ENCODE measurements at places on chromosomes 16 and 17.

GRCh38 chr17:48047113-48047740 lies 932 bp upstream of the NFE2L1 start:
- no peak for DNase-seq

GRCh38 chr17:50328363-50329325 lies 17.3 kb upstream of the XYLT2 start:
- peak; percentile 58 for DNase-seq

DNA sequence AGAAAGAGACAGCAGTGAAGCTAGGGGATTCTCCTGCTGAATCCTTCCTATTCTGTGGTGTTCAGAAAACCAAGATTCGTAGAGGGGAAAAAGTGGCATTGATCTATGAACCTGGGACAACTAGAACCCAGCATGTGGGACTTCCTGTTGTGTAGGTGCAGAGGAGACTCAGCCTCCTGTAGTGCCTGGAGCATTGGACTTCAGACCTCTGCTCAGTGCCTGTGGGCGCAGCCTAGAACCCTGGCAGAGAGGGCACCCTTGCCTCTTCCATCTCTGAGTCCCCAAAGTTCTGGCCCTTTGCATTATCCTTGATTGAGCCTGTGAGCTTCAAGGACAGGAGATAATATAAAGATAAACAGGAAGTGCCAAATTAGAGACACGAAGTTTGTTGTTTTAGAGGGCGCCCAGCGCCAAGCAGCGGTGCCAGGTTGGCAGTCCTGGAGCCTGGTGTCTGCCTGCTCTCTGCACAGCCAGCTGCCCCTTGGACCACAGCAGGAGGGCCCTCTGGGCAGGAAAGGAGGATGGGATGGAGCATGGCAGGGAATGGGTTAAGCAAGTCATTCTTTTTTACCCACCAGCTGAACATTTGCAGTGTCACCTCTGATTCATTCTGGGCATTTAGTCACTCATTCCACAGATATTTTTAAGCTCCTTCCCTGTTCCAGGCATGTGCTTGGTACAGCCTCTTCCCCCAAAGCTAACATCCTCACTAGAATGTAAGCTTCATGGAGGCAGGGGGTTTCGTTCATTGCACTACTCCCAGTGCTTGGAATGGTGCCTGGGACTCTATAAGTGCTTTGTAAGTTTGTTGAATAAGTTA lies 11.9 kb upstream of the SP6 start:
- DNase-seq, result no peak

- no peak for DNase-seq
Measured at GRCh38 chr17:31497994-31498826, 106.7 kb downstream of the RAB11FIP4 start.

- DNase-seq, result no peak
Measured at GRCh38 chr16:75379911-75380847, 53.1 kb downstream of the CFDP1 start.

DNA sequence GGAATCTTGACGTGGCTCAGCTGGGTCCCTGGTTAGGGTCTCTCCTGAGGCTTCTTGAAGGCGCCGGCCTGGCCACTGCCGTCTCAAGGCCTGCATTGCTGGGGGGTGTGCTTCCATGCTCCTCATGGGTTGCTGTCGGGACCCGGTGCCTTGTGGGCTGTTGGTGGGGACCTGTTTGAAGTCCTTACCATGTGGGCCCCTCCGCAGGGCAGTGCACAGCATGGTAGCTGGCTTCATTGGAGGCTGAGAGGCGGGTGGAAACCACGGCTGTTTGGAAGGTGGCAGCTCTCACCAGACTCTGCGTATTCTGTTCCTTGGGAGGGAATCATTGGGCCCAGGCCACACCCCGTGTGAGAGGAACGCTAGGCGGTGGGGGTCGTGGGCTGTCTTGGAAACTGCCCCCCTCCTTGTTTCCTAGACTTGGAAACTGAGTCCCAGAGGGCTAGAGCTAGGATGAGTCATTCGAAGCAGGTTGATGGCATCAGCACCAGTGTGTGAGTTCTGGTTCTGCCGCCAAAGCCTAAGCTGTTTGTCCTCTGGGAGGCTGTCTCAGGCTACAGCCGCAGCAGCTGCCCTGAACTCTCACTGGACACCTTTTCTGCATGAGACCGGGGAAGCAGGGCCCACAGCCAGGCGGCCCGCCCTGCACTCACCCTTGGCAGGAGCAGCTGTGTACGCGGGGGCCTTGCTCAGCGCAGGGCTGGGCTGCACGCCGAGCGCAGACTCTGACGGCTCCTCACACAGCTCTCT lies 35.2 kb downstream of the ZNF750 start:
- peak; percentile 94 for DNase-seq

DNA sequence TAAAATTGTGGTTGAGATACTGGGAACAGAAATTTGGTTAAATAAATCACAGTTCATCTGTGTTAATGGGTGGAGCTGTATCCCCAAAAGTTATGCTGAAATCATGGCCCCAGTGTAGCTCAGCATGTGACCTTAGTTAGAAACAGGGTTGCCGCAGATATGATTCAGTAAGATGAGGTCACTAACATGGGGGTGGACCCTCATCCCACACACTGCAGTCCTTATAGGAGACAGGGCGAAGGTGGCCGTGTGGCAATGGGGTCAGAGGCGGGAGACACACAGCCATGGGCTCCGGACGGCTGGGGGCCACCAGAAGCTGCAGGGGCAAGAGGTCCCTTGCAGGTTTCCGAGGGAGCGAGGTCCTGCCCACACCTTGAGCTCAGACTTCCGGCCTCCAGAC lies 10.7 kb downstream of the GALNS start:
- no peak for DNase-seq

DNA sequence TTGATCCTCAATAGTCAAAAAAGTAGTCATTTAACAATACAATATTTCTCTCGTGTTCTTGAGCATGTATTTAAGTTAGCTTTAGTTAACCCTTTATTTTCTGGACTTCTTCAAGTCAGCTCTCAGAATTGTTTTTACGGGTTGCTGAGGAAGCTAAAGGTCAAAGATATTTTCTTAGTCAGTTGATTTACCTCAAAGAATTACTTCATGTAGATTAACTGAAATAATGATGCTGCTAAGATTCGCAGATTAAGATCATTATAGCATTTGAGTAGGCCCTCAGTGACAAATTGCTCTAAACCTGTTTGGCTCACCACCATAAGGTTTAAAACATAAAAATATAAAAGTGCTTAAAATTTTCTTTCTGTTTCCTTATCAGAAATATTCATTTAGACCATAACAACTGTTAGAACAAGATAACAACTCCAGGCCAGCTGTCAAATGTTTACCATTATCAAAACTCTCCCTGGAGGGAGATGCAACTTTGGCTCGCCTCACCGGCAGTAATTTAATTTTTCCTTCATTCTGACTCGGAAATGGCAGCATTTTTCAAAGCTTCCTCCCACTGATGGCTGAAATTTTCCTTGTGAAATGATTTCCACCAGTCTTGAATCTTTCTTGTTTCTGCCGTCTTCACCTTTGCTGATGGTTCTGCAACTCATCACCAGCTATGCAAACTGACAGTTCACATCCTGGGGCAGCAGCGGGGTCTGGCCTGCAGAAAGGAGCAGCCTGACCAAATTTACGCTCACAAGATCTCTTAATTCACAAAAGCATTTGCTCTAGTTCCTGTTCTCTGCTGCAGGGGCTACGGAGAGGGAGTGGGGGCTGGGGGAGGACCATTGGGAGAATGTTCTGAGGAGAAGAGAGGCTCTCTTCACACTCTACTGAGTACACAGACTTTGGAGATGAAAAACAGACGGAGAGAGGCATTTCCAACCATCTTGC lies 254.8 kb upstream of the TBX2 start:
- peak; percentile 60 for DNase-seq

DNA sequence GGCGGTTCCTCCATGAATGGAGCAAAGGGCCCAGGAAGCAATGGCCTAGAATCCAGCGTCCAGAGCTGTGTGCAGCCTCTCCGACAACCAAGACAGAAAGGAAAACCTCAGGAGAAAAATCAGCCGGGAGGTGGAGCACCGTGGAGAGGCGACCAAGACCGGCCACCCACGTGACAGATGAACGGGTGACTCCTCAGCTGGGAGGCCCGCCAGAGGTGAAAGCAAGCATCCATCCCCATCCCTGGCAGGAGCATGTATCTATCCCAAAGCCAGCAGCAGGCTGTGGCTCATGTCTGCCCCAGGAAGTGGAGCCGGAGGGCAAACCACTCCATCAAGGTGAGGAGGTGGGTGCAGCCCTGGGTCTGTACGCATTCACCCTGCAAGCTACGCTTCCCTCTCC lies 52.1 kb downstream of the FOXL1 start:
- no peak for DNase-seq

- no peak for DNase-seq
Measured at GRCh38 chr17:45900136-45900535, 5.8 kb downstream of the MAPT start.

DNA sequence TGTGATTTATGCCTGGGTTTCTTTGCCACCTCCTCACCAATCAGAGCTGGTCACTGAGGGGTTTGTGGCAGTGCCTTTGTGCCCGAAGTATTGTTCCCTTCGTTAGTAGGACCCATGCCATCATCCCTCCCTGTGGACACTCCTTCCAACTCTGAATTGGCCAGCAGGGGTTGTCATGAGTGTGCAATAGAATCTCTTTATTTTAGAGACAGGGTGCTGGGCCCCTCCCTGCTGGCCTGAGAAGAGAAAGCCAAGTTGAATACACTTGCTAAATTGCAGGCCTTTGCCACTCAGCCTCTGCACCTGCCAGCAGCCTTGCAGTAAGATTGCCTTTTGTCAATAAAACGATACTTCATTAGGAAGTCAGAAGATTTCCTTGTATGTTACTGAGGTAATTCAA lies 40.7 kb upstream of the SLC12A3 start:
- no peak for DNase-seq

DNA sequence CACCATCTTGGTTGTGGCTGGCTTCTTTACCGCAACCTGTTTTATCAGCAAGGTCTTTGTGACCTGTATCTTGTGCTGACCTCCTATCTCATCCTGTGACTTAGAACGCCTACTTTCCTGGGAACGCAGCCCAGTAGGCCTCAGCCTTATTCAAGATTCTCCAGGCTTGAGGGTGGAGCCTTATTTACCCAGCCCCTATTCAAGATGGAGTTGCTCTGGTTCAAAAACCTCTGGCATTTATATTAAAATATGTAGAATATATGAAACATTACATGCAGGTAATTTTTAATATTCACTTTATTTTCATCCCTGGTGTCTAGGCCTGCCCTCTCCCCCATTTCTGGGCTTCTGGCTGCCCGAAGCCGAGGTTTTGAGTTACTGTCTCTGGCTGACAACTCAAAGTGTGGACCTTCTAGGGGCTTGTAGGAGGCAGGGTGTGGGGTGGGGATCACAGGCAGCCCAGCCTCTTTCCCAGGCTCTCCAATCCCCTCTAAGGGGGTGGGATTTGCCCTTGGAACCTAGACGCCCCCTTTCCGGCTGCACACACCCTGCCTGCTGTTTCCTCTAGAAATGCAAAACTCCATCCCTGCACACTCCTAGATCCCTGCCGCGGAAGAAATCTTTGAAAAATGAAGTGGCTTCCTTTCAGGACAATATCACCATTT lies 152.0 kb downstream of the KCNJ12 start:
- no peak for DNase-seq

DNA sequence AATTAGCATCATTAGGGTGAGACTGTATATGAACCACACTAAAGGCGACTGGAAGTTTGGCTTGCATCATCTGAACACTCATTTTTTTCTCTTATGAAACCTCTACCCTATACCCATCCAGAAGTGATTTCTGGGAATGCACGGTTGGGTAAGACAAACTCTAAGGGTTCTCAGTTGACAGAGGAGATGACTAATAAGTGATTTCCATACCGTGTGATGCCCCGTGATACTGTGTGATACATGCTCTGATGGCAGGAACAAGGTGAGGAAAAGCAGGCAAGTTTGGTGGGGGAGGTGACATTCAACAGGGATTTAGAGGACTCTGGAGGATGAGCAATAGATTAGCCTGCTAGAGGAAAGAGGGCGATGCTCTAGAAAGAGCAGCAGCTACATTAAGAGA lies 156.4 kb upstream of the CCL2 start:
- DNase-seq, result no peak

- DNase-seq, result no peak
Measured at GRCh38 chr17:39599665-39600231, 8.0 kb downstream of the NEUROD2 start.

DNA sequence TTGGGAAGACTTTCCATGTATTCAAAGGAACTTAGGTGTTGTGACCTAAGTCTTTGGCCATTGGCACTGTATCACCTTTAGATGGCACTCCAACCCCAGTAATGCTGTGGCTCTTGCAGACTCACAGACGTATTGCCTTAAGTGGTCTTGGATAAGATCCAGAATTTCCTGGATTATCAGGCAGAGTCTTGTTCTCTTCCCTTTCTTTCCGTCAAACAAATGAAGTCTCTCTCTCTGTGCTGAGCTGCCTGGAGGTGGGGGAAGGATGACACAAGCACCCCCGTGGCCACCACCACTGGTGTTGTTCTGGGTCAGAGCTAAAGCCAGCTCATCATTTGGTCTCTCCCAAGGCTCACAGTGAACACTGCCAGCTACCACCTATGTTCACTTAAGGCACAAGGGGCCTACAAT lies 789.9 kb upstream of the KIF2B start:
- DNase-seq, result peak; percentile 19

DNA sequence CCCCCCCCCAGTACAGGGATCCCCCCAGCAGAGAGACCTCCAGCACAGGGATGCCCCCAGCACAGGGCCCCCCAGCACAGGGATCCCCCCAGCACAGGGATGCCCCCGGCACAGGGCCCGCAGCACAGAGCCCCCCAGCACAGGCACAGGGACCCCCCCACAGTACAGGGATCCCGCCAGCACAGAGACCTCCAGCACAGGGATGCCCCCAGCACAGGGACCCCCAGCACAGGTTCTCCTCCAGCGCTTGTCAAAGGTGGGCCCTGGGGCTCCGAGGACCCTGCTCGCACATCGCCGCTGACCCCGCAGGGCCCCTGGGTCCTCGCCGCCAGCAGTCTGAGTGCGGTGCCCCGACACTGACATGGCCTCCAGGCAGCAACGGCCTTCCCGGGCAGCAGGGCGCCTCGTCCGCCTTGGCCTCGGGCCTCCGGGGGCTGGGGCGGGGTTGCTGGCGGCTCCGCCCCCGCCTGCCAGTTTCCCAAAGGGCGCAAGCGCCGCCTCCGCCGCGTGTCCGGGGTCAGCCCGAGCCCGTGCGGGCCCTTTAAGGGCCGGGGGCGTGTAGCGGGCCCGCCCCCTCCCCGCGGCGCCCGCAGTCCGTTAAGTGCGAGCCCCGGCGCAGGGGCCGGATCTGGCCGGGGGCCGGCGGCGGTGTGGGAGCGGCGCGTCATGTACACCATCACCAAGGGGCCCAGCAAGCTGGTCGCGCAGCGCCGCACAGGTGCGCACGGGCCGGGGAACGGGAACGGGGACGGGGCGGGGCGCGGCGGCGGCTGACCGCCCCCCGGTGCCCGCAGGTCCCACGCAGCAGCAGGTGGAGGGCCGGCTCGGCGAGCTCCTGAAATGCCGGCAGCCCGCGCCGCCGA lies at the start of gene MCRIP2:
Gene MCRIP2, plus strand, starts transcription at position 503 of the 863 bp plus-strand sequence. Its CDS starts 164 bp downstream, at position 667.
- peak; percentile 84 for DNase-seq

GRCh38 chr17:43444223-43445008 lies 39.4 kb upstream of the DHX8 start:
- no peak for DNase-seq

Data from right hindlimb (tissue), 1 donor.